ENCODE measurements at places on chromosomes 5 and 9.

- H3K27ac ChIP-seq: no peak overlapping the region
- H3K4me1 ChIP-seq: peaks cover 32% of the 10 kb centered on the region
- no peak for DNase-seq
- no peak overlapping the region for H3K4me3 ChIP-seq
- no peaks in the 10 kb centered on the region for H3K36me3 ChIP-seq
These were observed 63.5 kb upstream of the SELENOP start for GRCh38 chr5:42875211-42875610.

DNA sequence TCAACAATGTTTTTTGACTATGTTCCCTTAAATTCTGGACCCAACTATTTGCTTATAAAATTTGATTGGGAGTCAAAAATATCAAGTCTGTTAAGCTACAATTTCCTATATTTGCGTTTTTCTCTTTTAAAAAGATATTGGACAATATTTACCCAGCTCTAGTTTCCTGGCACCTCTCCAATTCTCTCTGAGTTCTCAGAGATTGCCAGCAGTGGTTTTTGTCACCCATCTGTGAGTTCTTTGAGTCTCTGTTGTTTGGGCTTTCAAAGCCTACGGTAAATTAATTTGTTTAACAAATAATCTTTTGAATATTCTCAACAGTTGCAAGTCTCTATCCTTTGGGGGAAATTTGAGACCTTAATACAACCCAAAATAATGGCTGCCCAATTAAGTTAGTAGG lies 174.2 kb upstream of the PUM3 start:
- no peaks in the 10 kb centered on the region for H3K4me1 ChIP-seq
- no peaks in the 10 kb centered on the region for H3K36me3 ChIP-seq
- peaks cover 3% of the 10 kb centered on the region for H3K27me3 ChIP-seq
- DNase-seq: no peak

DNA sequence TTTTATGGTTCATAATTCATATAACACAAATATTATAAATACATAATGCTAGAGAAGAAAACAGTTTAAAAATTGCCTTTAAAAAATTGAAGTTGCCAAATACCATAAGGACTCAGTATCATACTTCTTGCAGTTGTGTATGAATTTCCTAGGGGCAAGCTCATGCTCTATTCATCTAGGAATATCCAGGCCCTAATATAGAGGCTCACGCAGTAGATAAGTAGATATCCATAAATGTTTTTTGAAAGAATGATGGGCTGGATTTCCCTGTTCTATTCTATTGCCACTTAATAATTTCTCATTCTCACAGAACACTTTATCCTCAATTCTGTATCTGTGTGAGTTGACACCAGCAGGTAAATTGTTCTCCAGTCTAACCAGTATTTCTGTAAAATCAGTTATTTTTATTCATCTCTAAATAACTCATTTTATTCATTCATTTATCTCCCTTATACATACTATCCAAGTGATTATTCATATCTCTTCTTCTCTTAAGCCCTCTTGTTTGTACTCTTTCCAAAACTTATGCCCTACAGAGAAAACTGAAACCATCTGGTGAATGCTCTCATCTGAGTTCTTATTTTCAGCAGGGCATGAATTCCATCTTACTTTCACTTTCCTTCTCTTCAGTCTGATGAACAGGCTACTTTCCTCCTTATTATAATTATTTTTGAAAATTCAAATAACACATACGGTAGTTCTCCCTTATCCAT lies 97.1 kb downstream of the SLC44A1 start:
- peaks cover 13% of the 10 kb centered on the region for H3K4me1 ChIP-seq
- H3K4me3 ChIP-seq: peak overlapping the region; percentile 52
- no peak for DNase-seq
- no peak overlapping the region for H3K27ac ChIP-seq

DNA sequence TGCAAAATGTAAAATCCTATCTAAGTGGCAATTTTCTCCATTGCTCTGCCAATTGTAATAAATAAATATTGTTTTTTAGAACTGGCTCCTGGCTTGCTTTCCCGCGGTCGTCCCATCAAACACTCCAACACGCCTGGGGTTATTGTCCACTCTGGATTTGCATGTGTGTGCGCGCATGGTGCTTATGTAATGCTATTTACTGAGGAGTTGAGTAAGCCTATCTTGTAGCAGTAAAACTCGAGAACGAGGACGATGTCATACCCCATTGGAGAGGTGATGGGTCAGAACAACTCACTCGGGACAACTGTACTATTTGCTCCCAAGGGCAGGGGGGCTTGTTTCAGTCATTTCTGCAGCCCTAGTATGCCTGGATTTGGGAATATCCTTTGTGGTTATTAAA lies 220.9 kb downstream of the PAX5 start:
- H3K36me3 ChIP-seq: no peaks in the 10 kb centered on the region
- no peaks in the 10 kb centered on the region for H3K27me3 ChIP-seq
- H3K27ac ChIP-seq: no peak overlapping the region

DNA sequence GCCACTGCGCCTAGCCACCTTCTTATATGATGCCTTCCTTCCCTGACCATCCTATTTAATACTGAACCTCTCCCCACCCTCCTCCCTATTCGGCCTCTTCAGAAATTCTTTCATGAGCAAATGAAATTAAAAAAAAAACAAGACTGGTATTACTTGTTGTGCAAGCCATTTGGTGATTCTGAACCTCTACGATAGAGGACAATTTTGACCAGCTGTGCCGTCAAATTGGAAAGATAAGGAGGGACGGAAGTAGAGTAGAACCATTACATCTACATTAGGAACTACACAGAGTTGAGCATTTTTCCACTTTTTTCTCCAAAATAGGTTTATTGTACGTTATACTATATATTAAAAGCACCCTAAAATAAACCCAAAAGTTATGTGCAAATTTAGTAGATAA lies 2.9 kb downstream of the DHX29 start:
- H3K27ac ChIP-seq: no peak overlapping the region
- H3K4me3 ChIP-seq: no peak overlapping the region
- no peak for DNase-seq
- H3K27me3 ChIP-seq: no peaks in the 10 kb centered on the region
- H3K4me1 ChIP-seq: peaks cover 25% of the 10 kb centered on the region

DNA sequence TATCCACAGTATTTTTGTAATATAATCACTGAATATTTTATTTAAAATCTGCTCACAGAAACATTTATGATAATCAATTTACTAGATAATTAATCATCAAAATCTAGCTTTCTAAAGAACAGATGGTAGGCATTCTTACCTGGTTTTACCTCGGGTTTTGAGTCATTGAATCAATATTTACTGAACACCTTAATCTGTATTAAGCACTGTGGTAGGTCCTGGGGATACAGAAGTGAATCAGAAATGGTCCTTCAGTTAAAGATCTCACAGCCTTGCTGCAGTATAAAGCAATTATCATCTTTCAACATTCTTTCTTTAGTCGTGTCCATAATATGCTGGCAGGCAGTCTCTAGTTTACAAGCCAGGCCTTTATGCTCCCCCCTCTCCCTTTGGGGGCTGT lies 2.0 kb upstream of the MEIKIN start:
- H3K36me3 ChIP-seq: no peaks in the 10 kb centered on the region
- DNase-seq: no peak
- no peaks in the 10 kb centered on the region for H3K4me1 ChIP-seq

Data from adrenal gland (tissue), 19 donors.